ENCODE measurements at places on chromosomes 4 and X.

DNA sequence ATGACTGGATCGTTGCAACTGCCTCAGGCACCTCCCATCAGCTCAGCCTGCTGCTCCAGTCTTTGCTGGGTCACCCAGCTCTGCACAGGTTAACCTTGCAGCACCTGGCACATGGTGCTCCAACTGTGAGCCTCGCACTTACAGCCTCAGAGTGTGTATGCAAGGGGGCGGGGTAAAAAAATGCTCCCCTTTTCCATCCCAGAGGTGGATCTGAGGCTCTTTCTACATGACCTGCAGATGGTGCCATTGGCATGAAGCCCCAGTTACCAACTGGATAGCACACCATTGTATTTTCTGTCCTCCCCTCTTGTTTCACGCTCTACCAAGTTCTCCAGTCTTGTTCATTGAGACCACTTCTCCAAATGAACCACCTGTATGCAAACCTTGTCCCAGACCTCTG, 46.2 kb upstream of the TRPC3 start:
- peak; percentile 4 for DNase-seq

GRCh38 chr4:54726907-54727306, 69.2 kb downstream of the KIT start:
- DNase-seq, result no peak

GRCh38 chrX:25226151-25226550, 210.4 kb upstream of the ARX start:
- no peak for DNase-seq

GRCh38 chrX:130827648-130828047, 75.4 kb downstream of the ENOX2 start:
- DNase-seq, result no peak

Data from heart right ventricle (tissue), 16 donors.